Stimulated activated CD4-positive, alpha-beta T cell treated with anti-CD3 and anti-CD28 coated beads, Interleukin-1b, Interleukin-23, amount 100 ng/mL, for 24 hours (primary cell): ENCODE measurements at places on chromosomes 13 and 19.

DNA sequence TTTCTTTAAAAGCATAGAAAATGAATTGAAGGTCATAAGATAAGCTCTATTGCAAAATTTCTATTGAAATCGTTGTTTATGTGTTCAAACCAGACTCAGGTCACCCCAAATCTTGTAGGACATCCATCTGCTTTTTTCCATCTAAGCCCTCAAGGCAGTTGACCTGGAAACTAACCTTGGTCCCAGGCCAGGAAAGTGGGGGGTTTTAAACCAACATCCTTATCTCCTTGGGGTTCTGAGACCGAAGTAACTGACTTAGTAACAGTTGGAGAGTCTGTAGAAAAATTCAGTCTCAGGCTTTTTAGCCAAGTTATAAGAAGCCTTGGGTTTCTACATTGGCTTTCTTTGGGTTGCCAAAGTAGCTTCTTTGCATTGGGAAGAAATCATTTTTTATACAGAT lies 23.4 kb downstream of the ZNF507 start:
- no peak for DNase-seq

GRCh38 chr19:6866741-6867151 lies 20.6 kb upstream of the ADGRE1 start:
- no peak for DNase-seq

DNA sequence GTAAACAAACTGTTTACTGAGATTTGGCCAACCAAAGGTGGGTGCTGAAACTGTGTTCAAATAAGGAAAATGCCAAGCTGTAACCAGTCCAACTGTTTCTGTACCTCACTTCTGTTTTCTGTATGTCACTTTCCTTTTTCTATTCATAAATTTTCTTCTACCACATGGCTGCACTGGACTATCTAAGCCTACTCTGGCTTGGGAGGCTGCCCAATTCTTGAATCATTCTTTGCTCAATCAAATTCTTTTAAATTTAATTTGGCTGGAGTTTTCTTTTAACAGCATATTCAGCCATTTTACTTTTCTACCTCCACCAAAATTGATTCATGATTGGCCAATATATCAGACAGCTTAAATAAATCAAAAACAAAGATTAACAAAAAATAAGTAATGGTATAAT lies 1575.5 kb upstream of the SPRY2 start:
- DNase-seq: no peak

GRCh38 chr19:13521066-13521465 lies 14.8 kb upstream of the CACNA1A start:
- DNase-seq: no peak

GRCh38 chr13:38391341-38391740 lies 41.7 kb downstream of the UFM1 start:
- no peak for DNase-seq

DNA sequence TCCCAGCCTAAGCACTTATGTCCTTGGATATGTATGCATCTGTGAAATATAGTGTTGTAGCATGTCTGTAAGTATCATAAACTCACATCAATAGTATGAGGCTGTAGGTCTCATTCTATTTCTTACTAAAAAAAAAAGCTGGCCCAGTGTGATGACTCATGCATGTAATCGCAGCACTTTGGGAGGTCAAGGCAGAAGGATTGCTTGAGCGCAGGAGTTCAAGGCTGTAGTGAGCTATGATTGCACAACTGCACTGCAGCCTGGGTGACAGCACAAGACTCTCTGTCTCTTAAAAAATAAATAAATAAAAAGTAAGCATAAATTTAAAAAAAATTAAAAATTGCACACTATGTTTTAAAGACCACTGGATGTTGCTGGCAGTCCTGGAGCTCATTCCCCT lies 79.1 kb upstream of the SPATA13 start:
- DNase-seq: no peak

- DNase-seq: no peak
Observed at GRCh38 chr13:23372264-23372906, 61.1 kb downstream of the SACS start.

DNA sequence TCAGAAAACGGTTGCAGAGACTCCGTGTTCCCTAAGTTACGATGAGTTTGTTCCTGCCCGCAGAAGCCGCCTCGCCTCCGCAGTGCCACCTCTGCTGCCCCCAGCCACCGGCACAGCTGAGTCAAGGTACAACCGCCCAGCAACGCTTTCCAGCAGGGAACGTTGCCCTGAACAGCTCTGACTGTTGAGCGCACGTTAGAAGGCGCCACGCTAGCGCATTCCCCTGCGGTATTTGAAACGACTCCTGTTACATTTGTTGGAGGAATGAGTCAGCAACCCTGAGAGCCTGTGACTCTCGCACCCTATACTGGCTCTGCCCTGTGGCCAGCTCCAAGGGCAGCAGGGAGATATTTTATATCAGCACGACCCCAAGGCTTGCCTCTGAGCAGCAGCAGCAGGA lies 302.8 kb downstream of the TEX29 start:
- DNase-seq: no peak
